Activated CD4-positive, alpha-beta memory T cell treated with anti-CD3 and anti-CD28 coated beads for 36 hours (primary cell): ENCODE measurements at places on chromosomes 7 and 10.

DNA sequence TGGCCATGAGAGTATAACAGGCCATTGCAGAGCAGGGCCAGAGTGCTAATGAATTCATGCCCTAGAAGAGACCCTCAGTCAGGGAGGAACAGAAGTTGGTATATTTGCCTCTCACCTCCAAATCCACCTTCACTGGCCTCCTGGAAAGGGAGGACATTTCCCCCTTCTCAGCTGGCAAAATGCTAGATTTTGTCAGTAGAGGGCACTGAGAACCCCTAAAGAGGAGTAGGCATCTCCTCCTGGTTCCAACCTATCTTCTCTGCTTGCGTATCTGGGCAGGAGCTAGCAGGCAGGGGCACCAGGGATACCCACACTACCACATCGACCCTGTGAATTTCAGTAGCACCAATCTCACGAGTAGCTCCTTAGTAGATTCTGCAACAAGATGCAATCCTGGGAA lies 79.8 kb upstream of the GHITM start:
- no peak overlapping the region for H3K4me3 ChIP-seq
- H3K27me3 ChIP-seq, result peaks cover 8% of the 10 kb centered on the region
- no peaks in the 10 kb centered on the region for H3K4me1 ChIP-seq
- no peak for DNase-seq
- no peaks in the 10 kb centered on the region for H3K36me3 ChIP-seq
- H3K27ac ChIP-seq, result no peak overlapping the region

GRCh38 chr10:12322583-12323131 lies 26.7 kb upstream of the CAMK1D start:
- DNase-seq, result no peak
- peaks cover 11% of the 10 kb centered on the region for H3K4me1 ChIP-seq
- H3K27me3 ChIP-seq, result no peaks in the 10 kb centered on the region
- no peak overlapping the region for H3K27ac ChIP-seq
- no peak overlapping the region for H3K4me3 ChIP-seq

GRCh38 chr7:67764289-67764688 lies 767.7 kb downstream of the TYW1 start:
- H3K4me1 ChIP-seq, result no peaks in the 10 kb centered on the region
- H3K27me3 ChIP-seq, result no peaks in the 10 kb centered on the region
- H3K4me3 ChIP-seq, result no peak overlapping the region
- no peaks in the 10 kb centered on the region for H3K36me3 ChIP-seq
- no peak overlapping the region for H3K27ac ChIP-seq

DNA sequence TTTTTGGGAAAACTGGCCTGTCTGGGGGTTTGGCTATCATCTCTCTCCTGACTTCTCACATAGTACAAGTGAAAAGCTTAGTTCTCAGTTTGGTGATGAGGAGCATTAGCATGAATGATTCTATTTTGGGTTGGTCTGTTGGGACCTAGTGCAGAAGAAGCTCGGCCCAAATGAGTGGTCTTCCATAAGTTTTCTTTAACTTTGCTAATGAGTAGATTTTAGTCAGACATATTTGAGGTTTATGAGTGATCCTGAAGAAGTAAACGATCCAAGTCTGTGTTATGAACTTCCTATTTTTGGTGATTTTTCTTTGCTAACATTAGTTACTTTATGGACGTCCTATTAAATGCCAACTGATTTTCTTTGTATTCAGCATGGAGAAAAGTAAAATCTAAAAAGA lies 51.7 kb upstream of the CALD1 start:
- peaks cover 5% of the 10 kb centered on the region for H3K36me3 ChIP-seq
- H3K4me3 ChIP-seq, result no peak overlapping the region
- no peak for DNase-seq
- H3K27ac ChIP-seq, result no peak overlapping the region

GRCh38 chr7:123770378-123770777 lies 21.6 kb upstream of the WASL start:
- H3K27me3 ChIP-seq, result peaks cover 25% of the 10 kb centered on the region
- H3K27ac ChIP-seq, result no peak overlapping the region
- no peaks in the 10 kb centered on the region for H3K36me3 ChIP-seq
- peak; percentile 31 for DNase-seq
- H3K4me1 ChIP-seq, result peaks cover 12% of the 10 kb centered on the region

GRCh38 chr7:119713606-119714005 lies 559.4 kb upstream of the KCND2 start:
- no peaks in the 10 kb centered on the region for H3K4me1 ChIP-seq
- no peak for DNase-seq
- H3K36me3 ChIP-seq, result no peaks in the 10 kb centered on the region
- no peaks in the 10 kb centered on the region for H3K27me3 ChIP-seq
- no peak overlapping the region for H3K27ac ChIP-seq

DNA sequence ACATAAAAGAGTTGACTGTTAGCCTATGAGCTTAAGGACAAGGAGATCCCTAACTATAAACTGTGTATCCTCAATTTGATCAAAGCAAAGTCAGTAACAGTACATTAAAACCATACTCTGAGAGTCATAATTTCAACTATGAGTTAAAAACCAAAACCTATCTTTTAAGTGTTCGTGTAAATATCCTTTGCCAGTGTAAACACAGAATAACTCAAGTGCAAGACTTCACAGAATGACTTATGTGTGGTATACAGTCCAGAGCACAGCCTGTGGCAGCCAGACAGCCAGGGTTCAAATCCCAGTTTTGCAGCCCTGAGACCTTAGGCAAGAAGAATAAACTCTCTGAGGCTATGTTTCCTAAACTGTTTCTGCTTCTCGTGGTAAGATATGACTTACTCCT lies 30.3 kb upstream of the NEBL start:
- DNase-seq, result no peak
- H3K36me3 ChIP-seq, result no peaks in the 10 kb centered on the region
- no peaks in the 10 kb centered on the region for H3K27me3 ChIP-seq

DNA sequence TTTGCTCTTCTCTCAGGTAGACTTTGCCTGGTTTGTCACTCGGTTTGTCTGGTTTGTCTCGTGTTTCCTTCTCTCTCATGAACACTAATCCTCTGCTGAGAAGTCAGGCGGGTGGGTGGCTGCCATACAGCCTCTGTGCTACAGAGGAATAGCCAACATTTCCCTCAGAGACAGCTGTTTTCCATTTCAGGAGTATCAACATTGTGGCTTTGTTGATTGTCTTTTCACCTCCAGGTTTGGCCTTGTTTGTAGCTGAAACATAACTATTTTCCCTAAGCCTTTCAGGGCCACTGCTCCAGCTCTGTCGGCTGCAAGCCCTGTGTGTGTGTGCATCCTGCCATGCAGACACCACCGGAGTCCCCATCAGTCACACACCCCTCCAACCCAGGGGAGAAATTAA lies 122.8 kb downstream of the BAMBI start:
- peaks cover 3% of the 10 kb centered on the region for H3K27me3 ChIP-seq
- H3K27ac ChIP-seq, result no peak overlapping the region
- H3K4me1 ChIP-seq, result no peaks in the 10 kb centered on the region
- DNase-seq, result no peak
- no peaks in the 10 kb centered on the region for H3K36me3 ChIP-seq

DNA sequence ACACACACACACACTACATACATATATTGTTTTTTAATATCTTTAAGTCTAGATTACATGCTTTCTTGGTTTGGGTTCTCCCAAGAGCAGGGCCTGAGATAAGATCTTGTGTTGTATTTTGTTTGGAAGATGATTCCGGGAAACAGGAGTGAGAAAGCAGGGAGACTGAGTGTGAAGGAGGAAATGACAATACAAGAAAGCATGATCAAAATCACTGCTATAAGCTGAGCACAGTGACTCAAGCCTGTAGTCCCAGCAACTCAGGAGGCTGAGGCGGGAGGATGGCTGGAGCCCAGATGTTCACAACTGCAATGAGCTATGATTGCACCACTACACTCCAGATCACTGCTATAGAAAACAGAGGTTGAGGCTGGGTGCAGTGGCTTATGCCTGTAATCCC lies 267.6 kb downstream of the SKIDA1 start:
- H3K4me1 ChIP-seq, result no peaks in the 10 kb centered on the region
- no peaks in the 10 kb centered on the region for H3K36me3 ChIP-seq
- no peak overlapping the region for H3K4me3 ChIP-seq
- DNase-seq, result no peak
- no peak overlapping the region for H3K27ac ChIP-seq

DNA sequence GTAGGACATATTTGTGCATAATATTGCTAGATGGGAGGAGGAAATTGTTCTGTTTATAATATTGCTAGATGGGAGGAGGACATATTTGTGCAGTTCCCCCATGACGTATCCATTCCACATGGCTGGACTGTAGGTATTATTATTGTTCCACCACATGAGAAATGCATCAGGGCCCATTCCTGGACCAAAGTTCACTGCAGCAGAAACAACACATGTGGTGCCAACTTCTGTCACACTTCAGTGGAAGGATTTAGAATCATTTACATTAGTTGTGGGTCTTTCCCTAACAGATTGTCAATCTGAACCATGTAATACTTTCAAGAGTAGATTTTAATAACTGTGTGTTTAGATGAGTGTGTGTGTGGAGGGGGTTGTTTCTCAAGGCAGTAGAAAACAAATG lies 32.7 kb upstream of the MACC1 start:
- H3K27me3 ChIP-seq, result no peaks in the 10 kb centered on the region
- no peak overlapping the region for H3K4me3 ChIP-seq
- H3K36me3 ChIP-seq, result no peaks in the 10 kb centered on the region
- H3K4me1 ChIP-seq, result no peaks in the 10 kb centered on the region
- no peak overlapping the region for H3K27ac ChIP-seq

DNA sequence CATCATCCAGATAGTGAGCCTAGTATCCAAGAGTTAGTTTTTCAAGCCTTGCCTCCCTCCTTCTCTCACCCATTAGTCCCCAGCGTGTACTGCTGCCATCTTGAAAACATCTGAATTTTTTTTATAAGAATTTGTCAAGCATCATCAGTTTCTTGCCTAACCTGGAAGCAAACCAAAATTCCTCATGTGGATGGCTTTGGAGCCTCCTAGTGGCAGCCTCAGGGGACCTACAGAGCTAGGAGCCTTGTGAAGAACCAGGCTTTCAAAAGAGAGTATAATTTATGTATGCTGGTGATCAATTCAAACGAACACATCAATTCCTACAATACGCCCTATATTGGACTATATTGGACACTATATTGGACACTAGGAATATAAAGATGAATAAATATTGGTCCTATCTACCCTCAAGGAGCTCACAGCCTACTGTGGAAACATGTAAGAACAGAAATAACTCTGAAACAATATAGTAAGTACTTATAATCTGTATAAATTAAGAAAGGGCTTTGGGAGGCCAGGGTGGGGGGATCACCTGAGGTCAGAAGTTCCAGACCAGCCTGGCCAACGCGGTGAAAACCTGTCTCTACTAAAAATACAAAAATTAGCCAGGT lies 63.4 kb downstream of the HPSE2 start:
- no peak overlapping the region for H3K4me3 ChIP-seq
- no peak for DNase-seq
- H3K4me1 ChIP-seq, result no peaks in the 10 kb centered on the region
- no peak overlapping the region for H3K27ac ChIP-seq

DNA sequence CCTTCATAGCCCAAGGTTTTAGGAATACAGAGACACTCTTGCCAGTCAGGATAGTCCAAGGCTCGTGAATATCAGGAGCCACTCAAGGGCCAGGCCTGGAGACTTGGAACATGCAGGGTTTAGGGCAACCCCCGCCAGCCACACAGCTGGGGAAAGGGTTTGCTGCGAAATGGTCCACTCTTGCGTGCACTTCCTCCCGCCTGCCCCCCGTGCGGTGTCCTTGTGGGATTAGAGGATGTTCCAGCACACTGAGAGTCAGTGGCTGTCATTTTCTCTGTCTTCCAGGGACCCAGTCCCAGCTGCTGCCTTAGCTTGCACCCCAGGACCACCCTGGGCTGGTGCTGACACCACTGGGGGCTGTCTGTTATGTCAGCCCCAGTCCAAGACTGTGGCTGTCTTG lies 38.5 kb downstream of the POR start:
- no peak for DNase-seq
- H3K27me3 ChIP-seq, result no peaks in the 10 kb centered on the region
- no peak overlapping the region for H3K4me3 ChIP-seq
- peaks cover 12% of the 10 kb centered on the region for H3K36me3 ChIP-seq
- no peak overlapping the region for H3K27ac ChIP-seq

DNA sequence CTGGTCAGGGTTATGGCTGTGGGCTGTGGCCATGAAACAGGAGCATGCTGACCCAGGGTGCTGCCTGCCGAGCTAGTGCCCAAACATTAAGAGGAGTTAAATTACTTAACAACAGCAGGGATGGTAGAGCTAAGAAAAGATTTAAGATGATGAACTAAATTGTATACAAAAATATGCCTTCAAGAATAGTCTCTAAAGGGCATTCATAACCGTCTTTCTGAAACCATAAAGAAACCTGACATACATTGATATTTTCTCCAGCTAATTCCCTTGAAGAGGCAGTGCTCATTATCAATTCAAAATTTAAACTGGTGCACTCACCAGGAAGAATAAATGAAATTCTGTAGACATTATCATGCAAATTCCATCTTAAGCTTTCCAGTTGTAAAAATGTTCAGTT lies 265.8 kb upstream of the TAC1 start:
- no peaks in the 10 kb centered on the region for H3K36me3 ChIP-seq
- no peaks in the 10 kb centered on the region for H3K4me1 ChIP-seq
- peaks cover 2% of the 10 kb centered on the region for H3K27me3 ChIP-seq
- DNase-seq, result no peak
- H3K4me3 ChIP-seq, result no peak overlapping the region

DNA sequence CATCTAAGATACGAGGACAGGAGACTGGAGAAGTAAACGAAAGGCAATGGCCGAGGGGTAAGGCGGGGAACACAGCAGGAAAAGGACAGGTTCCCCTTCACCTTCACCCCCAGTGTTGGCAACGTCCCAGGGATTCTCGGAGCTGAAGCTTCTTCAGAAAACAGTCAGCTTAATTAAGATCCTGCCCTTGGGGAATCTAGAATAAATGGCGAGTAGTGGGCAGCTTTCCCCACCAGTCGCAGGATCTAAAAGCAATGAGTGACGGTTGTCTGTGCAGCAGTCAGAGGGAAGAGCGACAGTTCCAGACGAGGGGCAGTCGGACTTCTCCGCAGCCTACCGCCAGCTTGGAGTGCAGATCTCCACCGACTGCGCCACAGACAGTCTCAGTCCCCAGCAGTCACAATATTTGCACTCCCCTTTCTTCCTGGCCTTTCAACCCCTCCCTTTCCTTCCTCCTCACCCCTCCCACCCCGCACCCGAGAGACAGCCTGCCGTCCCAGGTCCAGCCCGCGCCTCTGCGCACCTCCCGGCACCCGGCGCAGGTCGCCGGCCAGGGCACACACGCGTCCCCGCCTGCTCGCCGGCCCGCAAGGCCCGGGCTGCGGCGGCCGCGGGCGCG lies 10.9 kb upstream of the SP8 start:
- peak; percentile 26 for DNase-seq
- no peak overlapping the region for H3K27ac ChIP-seq
- H3K4me1 ChIP-seq, result peaks cover 17% of the 10 kb centered on the region
- peak overlapping the region; percentile 72 for H3K4me3 ChIP-seq
- peaks cover 55% of the 10 kb centered on the region for H3K27me3 ChIP-seq
